Activated T-helper 1 cell treated with anti-CD3 and anti-CD28 coated beads, Interleukin-2, amount 50 U/mL, for 16 hours (primary cell): ENCODE measurements at places on chromosomes 16 and 17.

- no peak for DNase-seq
These were observed at the start of gene QPRT for GRCh38 chr16:29678691-29679267. Gene QPRT (plus strand): TSS chr16:29679180. CDS start chr16:29679198, 18 bp downstream.

- no peak for DNase-seq
These were observed 19.4 kb upstream of the ATP5MC1 start for GRCh38 chr17:48873209-48873608.

DNA sequence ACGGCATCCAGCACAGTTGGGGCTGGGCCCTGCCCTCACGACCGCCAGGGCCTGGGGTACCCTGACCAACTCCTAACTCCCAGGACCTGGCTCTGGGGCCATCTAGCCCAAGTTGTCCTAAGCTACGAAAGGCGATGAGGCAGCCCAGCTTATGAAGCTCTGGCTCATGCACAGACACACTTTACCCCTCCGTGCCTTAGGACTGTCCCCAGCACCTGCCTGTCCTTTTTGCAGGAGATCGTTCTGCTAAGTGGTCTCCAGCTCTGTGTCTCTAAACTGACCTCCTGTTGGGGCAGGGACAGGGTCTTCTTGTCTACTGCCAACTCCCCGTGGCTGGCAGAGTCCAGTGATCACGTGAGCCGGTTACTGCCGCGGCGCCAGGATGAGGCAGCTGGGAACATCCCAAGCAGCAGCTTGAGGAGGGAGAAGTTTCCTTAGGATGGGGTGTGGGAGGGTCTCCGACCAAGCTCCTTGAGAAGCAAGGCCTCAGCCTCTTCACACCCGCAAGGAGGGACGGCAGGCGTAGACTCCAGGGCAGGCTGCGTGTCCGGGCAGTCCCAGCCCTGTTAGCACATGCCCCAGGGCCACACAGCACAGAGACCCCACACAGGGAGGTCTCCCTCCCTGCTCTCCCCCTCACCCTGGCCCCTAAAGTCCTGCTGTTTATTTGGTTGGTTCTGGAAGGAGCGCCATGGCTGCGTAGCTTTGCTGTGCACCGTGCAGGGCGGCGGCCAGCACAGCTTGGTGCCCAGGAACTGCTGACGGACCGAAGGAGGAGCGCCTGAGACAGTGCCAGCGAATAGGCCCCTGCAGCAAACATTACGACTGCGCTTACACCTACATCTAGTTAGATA, 16.4 kb upstream of the METRNL start:
- DNase-seq: no peak

DNA sequence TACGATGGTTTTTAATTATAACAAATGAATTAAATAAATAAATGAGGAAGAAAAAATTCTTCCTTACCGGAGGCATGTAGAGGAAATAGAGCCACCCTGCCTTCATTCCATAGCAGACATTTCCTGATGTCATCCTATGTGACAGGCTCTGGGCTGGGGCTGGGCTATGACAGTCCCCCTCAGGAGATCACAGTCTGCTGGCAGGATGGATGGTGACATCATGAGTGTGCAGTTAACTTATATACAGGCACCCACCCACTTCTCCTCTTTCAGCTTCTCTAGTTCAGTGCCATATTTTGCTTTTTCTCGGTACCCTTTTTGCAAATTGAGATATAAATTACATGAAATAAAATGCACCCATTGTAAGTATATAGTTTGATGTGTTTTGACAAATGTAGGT, 6.4 kb upstream of the CMTM3 start:
- DNase-seq: no peak

- DNase-seq: no peak
These were observed 167.1 kb upstream of the ZFHX3 start for GRCh38 chr16:73214825-73215677.

GRCh38 chr16:71345031-71345430, 13.5 kb upstream of the CALB2 start:
- no peak for DNase-seq

GRCh38 chr16:23148513-23149266, 562 bp downstream of the USP31 start:
- peak; percentile 17 for DNase-seq

- DNase-seq: peak; percentile 18
These were observed at the start of gene DNASE1 for GRCh38 chr16:3654249-3654991. Gene DNASE1 (plus strand): TSS chr16:3654691. CDS start chr16:3655374, 683 bp downstream.

DNA sequence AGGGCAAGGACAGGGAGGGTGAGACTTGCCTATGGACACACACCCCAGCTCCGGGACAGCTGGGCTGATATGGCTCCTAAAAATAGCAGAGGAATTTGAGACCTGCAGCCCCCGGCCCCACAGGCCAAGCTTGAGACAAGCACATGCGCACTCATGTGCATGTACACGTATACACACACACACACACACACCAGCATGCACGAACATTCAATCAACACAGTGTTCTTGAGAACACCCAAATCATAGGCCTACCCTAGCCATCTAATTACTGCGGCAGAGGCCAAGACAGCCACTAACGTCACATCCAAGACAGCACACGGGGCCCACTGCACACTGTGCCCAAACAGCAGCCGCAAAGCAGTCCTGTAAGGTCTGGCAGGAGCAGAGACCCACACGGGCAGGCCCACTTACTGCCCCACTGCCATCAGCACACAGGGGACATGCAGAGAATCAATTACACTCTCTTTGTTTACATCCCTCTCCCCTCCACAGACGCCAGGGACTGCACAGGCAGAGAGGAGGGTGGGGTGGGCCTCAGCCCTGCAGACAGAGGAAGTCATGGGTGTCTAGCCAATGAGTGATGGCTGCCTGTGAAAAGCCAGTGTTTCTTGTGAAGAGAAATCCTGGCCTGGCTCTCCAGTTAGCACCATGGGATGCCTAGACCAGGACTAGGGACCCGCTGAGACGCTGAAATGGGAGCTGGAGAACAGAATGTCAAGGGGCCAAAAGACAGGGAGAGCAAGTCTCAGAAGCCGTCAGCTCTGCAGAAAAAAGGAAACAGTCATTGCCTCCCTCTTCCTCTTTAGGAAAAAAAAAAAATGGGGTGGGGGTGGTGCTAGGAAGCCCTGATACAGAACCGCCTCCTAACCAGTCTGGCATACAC, 39.3 kb downstream of the MYO18A start:
- peak; percentile 32 for DNase-seq

DNA sequence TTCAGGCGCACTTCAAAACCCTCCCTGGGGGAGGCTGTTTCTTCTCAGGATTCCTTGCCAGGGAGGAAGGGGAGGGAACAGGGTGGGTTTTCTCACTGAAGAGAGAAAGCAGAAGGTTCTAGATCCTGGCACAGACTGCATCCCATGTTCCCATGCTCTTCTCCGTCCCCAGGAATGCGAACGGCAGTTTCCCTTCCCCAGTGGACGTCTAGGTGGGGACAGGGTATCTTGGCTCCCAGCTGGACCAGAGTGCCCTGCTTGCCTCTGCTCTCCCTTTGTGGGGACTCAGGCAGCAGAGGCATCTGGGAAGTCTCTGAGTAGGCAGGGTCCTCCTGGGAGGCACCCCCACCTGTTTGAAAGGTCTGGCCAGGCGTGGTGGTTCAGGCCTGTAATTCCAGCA, 3.0 kb upstream of the TCF25 start:
- DNase-seq: no peak

GRCh38 chr17:48198950-48199541, 91.5 kb downstream of the SNX11 start:
- DNase-seq: no peak

DNA sequence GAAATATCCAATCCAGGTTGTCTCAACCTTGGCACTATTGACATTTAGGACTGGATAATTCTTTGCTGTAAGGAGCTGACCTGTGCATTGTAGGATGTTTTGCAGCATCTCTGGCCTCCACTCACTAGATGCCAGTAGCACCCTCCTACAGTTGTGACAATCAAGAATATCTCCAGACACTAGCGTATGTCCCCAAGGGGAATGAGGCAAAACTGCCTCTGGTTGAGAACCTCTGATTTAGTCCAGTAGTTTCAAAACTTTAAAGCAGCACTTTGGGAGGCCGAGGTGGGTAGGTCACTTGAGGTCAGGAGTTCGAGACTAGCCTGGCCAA, 48.4 kb downstream of the IQCK start:
- no peak for DNase-seq
